ENCODE measurements at places on chromosomes 16 and 17. TPM values are rescaled to one million over a fixed set of nuclear protein-coding genes. Genes with fewer than 3 reads are reported as not detected.

Gene DYNC1LI2
- polyA plus RNA-seq, result 44.3 TPM

Gene GNGT2
- polyA plus RNA-seq, result 4.6 TPM

Gene KCNH6
- not detected for polyA plus RNA-seq

Gene SCPEP1
- 180 TPM for polyA plus RNA-seq

Gene TBC1D3
- polyA plus RNA-seq, result not detected

Gene ACSM2B
- 0.27 TPM for polyA plus RNA-seq

Gene FNDC8
- not detected for polyA plus RNA-seq

Gene SPATA32
- not detected for polyA plus RNA-seq

Gene LDHD
- 21.7 TPM for polyA plus RNA-seq

Gene CARD14
- 0.16 TPM for polyA plus RNA-seq

Gene HOXB5
- 0.04 TPM for polyA plus RNA-seq

Gene SOCS1
- polyA plus RNA-seq, result 5.5 TPM

Gene GJD3
- polyA plus RNA-seq, result not detected

Gene RPRML
- polyA plus RNA-seq, result not detected

Gene GRIN2A
- polyA plus RNA-seq, result 0.72 TPM

Gene ST6GALNAC1
- 3.6 TPM for polyA plus RNA-seq

Gene NPW
- polyA plus RNA-seq, result 0.17 TPM

Gene ALOX15B
- 0.25 TPM for polyA plus RNA-seq

Gene CD300C
- polyA plus RNA-seq, result 0.40 TPM

Gene IQCK
- polyA plus RNA-seq, result 16.5 TPM

Gene SLC22A31
- polyA plus RNA-seq, result not detected

Gene GPR139
- not detected for polyA plus RNA-seq

Gene KIF22
- 30.6 TPM for polyA plus RNA-seq

Gene NXN
- polyA plus RNA-seq, result 24.3 TPM

Gene KRTAP1-1
- polyA plus RNA-seq, result not detected

Gene CD68
- polyA plus RNA-seq, result 22.2 TPM

Gene FOXC2
- polyA plus RNA-seq, result 0.47 TPM

Gene RAI1
- polyA plus RNA-seq, result 14.5 TPM

Gene KRTAP4-6
- not detected for polyA plus RNA-seq

Gene MIEF2
- 4.0 TPM for polyA plus RNA-seq

Gene SMTNL2
- polyA plus RNA-seq, result 4.8 TPM

Gene STUB1
- 107 TPM for polyA plus RNA-seq

Gene KRT23
- polyA plus RNA-seq, result 0.05 TPM

Gene HOXB1
- not detected for polyA plus RNA-seq

Gene CCR7
- polyA plus RNA-seq, result 0.60 TPM

Gene NUPR1
- 366 TPM for polyA plus RNA-seq

Gene PER1
- 164 TPM for polyA plus RNA-seq

Gene GCGR
- polyA plus RNA-seq, result not detected

Gene C16orf92
- polyA plus RNA-seq, result not detected

Gene ALDOC
- 39.1 TPM for polyA plus RNA-seq

Gene NPIPA2
- 5.3 TPM for polyA plus RNA-seq

Gene ARL5C
- not detected for polyA plus RNA-seq

Gene ZG16B
- polyA plus RNA-seq, result 1.8 TPM

Gene KRTAP9-8
- not detected for polyA plus RNA-seq

Gene TMEM100
- polyA plus RNA-seq, result 15.6 TPM

Gene KCNAB3
- polyA plus RNA-seq, result 1.9 TPM

Gene MYL11
- 1.4 TPM for polyA plus RNA-seq
